Thymus (tissue), 14 donors: ENCODE measurements at places on chromosomes 6 and 20. TPM values are rescaled to one million over a fixed set of nuclear protein-coding genes. Genes with fewer than 3 reads are reported as not detected.

SPTLC3 gene
- total RNA-seq: 3.4 TPM

RAET1L gene
- total RNA-seq: 0.28 TPM

CST3 gene
- total RNA-seq: 231 TPM

SDCBP2 gene
- total RNA-seq: 2.1 TPM

CENPW gene
- total RNA-seq: 37.6 TPM

HTR1B gene
- total RNA-seq: not detected

DACT2 gene
- total RNA-seq: 4.2 TPM

DNA sequence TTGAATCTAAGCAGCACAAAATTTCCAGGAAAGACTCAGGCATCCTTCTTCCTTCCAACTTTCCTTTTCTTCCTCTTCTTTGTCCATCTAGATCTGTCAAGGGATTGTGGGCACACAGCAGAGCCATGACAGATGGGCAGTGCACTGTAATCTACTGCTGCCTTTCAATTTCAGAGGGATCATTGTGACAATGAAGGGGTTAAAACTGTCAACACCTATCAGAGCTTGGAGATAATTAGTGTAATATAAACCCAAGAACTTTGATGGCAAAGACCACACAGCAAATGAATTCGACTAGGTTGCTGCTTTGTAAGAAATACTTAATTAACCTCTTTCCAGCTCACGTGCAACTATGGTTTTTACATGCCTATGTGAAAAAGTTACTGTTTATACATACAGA lies 55.0 kb downstream of the SAMD5 start:
- DNase-seq: no peak

DNA sequence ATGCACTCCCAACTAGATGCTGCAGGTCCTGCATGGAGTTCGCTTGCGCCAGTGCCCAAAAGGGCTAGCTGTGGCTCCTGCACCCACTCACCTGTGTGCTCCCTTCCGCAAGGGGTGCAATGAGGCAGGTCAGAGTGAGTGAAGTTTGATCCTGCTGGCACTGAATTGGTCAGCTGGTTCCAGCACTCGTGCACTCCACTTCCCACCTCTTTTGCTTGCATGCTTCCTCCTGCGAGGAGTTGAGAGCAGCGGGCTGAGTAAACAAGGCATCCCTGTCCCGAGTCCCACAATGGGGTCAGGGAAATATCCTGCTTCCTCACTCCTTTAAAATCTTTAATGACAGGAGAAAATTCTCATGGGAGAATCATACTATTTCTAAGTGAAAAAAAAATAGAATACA lies 86.2 kb downstream of the LCA5 start:
- DNase-seq: no peak

- DNase-seq: no peak
Observed at GRCh38 chr6:15434823-15435380, 189.0 kb downstream of the JARID2 start.

DNA sequence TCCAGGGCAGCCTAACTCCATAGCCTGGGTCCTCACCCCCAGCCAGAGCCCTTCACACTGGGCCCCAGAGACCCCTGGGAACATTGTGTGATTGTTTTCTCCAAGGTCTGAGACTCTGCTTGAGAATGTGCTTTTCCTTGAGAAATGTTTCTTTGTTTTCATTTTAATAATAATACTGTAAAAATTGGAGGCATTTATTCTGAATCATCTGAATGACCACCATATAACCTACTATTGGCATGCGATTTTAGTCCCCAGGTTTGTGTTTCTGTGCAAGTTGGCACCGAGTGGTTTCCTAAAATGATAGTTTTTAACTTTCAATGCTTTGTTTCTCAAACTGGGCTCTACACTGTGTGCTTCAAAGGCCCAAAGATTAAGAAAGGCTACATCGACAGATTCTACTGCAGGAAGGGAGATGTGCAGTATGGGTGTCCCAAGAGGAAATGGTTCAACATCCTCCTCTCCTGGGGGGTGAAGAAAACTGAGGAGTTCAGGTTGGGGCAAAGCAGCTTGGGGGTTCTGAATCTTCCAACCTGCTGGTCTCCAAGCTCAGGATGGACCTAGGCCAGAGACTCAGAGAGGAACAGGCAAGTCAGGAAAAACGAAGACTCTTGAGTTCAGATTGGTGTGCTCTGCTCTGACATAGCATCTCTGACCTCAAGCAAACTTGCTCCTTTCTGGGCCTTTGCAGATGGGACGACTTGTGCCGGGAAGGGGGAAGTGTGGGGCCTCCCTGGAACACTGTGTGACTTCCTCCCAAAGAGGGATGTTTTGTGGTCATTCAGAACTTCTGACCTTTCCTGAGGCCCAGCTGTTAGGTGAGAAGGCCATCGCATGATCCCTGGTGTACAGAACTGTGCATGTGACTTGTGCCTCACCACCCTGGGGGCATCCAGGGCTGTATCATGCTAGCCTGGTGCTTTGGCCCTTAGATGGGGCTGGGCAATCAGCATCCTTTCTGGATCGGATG lies 31.0 kb downstream of the DAAM2 start:
- DNase-seq: no peak

DNA sequence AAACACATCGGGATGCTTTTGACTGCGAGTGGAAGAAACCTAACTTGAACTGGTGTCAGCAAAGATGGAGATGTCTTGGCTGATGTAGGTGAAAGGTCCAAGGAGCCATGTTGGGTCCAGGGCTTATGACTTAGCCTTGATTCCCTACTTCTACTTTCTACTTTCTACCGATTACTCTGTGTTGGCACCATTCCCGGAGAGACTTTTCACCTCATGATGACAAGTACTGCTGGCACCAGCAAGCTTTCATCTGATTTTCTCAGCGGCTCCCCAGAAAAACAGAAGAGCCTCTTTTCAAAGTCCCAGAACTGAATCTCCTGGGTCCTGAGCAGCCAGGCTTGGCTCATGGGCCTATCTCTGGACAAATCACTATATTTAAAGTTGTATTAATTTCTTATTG lies 4.9 kb upstream of the EDN3 start:
- DNase-seq: no peak

DNA sequence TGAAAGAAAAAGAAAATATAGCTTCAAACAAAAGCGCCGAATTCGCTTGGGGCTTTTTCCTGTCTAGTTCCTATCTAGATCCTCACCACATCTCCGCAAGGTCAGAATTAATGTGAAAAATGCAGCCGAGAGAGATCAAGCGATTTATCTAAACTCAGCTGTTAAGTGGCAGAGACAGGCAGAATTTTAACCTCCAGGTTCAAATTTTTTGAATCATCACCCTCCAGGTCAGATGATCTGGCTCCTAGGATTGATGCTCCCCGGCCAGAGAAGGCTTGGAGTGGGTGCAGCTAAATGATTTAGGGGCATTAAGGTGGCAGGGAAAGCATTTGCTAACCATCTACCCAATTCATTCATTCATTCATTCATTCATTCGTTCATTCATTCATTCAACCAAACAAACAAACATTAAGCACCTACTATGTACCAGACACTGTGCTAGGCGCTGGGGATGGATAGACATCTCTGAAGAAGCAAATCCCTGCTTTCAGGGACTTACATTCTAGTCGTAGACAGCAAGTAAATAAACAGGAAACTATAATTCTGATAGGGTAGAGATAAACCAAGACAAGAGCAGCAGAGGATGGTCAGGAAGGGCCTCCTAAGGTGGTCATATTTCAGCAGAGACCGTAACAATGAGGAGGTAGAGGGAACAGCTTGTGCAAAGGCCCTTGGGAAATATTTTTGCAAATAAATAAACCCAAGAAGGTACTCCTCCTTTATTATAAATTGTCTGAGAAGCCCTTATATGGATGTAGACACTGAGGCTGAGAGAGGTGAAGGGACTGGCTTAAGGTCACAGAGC lies 672 bp upstream of the UBE2V1 start:
- no peak for DNase-seq
